ENCODE measurements at places on chromosomes 12 and 14.

DNA sequence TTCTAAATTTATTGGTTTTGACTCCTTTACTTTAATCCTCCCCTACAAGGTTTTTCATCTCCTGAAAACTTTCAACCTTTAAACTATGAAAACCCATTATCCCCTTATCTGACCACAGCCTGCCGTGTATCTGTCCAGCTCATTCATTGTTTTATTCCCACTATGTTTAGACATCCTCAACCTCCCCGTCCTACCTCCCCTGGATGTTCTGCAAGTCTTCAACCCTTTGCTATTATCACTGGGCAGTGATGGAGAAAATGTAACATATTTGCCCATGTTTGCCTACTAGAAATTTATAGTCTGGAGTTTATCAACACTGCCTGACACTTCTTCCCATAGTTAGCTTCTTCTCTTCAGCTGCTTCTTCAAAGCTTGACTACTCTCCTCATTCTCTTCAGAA lies 483.4 kb downstream of the PRKD1 start:
- DNase-seq, result no peak

GRCh38 chr14:89185919-89186855 lies 230.8 kb downstream of the FOXN3 start:
- DNase-seq, result no peak

DNA sequence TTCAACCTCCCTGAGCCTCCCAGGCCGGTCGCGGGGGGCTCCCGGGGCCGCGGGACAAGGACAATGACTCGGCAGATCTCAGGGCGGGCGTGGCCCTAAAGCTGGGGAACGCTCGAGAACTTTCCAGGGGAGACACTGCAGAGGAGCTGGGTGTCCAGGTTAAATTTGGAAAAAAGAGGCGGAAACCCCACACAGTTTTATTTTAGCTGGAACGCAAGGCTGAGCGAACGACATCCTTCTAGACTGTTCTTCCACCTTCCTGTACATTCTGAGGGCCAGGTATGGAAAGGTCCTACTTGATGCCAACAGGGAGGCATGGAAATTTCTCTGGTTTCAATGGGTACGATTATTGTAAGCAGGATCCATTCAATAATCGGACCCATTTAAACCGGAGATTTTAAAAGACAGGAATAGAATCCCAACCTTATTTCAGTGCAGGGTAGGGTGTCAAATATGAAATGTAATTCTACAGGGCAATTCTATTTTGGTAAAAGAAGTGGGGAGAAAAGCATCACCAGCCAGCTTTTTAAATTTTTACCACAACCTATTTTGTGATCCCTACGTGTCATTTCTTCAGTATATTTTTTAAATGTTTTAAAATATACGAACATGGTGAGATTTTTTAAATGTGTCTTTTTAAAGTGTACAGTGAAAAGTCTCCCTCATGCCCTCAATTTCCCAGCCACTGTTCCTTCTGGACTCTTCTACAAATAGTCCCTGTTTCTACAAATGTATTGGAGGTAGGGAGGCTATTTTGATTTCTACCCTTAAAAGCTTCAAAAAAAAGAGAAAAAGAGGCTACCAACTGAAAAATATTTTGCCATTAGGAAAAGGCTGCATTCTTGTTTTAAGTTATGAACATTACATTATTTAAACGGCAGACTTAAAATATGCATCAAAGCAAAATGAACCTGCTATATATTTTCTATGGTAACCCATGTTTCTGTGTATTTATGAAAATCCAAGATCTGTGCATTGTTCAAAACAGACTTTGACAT lies 1.1 kb upstream of the UBC start:
- DNase-seq, result no peak

GRCh38 chr14:90969531-90970166 lies 90.8 kb downstream of the RPS6KA5 start:
- no peak for DNase-seq

DNA sequence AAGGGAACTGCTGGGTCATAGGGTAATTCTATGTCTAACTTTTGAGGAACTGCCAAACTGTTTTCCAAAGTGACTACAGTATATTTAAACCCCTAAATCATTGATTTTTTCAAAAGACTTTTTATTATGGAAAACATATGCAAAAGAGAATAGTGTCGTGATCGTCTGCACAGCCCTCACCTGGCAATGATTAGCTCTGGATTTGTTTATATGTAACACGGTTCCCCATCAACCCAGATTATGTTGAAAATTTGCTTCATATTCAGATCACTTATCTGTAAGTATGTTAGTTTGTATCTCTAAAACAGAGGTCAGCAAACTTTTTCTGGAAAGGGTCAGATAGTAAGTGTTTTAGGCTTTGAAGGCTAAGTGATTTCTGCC lies 52.7 kb downstream of the CCDC92 start:
- no peak for DNase-seq

DNA sequence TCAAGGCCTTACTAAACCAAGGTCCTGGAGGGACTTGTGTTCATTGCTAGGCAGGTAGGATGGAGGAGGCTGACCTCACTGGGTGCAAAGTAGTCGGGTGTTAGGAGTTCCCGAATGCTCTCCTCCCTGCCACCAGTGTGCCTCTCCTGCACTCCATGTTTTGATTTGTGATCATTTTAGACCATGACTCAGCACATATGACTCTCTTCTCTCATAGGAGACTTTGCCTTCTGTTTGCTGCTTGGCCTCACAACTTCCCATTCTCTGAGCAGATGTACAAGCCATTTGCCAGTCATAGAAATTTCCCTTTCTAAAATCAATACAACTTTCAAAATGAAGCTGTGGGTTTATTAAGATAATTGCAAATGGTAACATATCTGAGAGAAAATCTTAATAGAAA lies 46.6 kb upstream of the LRIG3 start:
- DNase-seq, result no peak

- no peak for DNase-seq
Observed at GRCh38 chr12:105935106-105935505, 203.6 kb downstream of the NUAK1 start.

All from stimulated activated CD4-positive, alpha-beta T cell treated with anti-CD3 and anti-CD28 coated beads, Interleukin-12 subunit alpha, Interleukin-12 subunit beta, amount 100 ng/mL, for 48 hours (primary cell).